GM12891 (cell line): ENCODE measurements at places on chromosomes 7 and 10.

- no peak for DNase-seq
Observed at GRCh38 chr10:126387931-126388911, at the start of gene ADAM12. ADAM12 (minus strand) TSS chr10:126388477; CDS start chr10:126388145, 332 bp downstream.

DNA sequence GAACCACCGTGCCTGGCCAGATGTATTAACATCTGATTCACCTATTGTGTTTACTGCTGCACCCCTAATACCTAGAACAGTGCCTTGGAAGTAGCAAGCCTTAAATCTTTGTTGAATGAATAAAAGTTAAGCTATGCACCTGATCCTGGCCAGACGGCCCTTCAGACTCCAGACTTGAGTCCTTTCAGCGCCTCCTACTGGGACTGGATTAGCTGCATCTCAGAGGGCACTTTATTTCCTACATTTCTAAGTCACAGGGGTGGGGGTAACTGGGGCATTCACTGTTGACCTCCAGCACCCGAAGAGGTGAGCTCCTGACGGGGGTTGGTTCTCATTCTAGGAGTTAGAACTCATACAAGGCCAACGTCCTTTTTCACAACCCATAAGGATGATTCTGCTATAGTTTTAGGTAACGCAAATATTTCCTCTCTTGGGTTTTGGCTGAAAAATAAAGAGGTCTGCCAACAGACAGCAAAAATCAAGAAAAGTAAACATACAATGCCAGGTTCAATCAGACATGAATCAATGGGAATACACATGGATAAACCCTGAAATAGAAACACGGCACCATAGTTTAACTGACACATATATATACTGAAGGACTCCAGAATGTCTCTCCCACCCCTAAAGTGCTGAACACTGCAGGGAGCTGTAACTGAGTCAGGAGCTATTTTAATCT is 48.0 kb upstream of the DLG5 start:
- DNase-seq, result no peak

DNA sequence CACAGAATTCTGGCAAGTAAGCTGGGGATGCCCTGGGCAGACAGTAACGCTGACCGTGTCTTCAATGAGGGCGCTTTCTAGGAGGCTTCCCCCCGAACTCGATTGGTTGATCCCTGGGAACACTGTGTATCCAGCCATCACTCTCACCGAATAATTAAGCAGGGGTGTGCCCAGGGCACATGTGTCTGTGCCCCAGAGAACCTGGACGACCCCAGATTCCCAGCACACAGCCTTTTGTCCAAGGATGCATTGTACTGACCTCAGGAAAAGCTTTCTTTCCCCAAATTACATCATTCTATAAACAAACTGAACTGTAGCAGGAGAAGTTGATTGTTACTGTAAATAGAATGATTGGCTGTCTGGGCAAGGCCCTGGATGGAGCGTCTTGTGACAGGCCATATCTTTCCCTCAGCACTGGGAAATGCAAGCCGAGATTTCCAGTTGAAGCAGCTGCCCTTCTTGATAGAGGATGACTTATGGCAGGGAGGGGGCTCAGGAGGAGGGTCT is 6.6 kb upstream of the DEPP1 start:
- no peak for DNase-seq

DNA sequence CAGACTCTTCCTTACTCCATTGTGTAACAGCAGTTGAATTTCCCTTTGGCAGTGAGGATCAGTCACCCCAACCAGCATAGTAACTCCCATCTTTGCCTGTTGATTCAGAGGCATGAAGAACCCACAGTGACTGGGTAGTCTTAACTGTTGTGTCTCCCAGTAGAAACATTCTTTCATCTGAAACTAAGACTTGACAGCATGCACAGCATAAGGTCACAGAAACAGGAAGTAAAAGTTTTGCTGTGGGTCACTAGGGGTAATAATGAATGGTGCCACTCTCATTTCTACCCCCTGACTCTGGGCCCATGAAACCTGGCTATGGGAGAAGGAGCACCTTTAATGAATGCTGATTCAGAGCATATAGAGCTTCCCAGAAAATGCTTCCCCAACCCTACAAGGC is 8.3 kb upstream of the FRMPD2 start:
- DNase-seq, result no peak

- no peak for DNase-seq
Observed at GRCh38 chr7:20112696-20113095, 104.5 kb downstream of the MACC1 start.

DNA sequence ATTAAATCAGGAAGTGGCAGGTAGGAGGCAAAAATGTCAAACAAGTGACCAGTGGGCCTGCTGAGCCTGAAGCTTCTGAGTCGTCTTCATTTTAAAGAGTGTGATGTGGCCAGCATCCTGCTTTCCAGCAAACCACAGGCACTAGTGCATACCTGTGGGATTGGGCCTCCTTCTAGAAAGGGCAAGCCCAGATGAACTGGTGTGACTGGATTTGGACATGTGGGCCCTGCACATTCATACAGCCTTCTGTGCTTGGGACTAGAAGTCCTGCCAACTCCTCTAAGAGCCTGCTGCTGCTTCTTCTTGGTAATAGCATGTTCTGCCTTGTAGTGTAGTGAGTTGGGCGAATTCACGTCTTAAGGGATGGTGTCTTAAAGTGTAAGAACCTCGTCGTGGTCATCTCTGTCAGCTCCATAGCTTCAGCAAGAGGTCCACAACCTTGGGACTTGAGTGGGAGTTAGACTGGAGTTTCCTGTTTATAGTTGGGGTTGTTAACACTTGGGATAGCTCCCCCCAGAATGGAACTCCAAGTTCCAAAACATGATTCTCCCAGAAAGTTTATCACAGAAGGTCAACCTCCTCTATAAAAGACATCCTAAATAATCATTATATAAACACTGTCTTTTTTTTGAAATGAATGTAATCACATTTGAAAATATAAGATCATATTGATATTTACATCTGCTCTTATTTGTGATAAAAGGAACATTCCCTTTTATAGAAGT is 11.2 kb downstream of the BMPER start:
- no peak for DNase-seq

GRCh38 chr10:65778753-65779152 is 1147.1 kb upstream of the LRRTM3 start:
- no peak for DNase-seq

GRCh38 chr7:157929671-157930070 is 592.9 kb downstream of the DNAJB6 start:
- no peak for DNase-seq

DNA sequence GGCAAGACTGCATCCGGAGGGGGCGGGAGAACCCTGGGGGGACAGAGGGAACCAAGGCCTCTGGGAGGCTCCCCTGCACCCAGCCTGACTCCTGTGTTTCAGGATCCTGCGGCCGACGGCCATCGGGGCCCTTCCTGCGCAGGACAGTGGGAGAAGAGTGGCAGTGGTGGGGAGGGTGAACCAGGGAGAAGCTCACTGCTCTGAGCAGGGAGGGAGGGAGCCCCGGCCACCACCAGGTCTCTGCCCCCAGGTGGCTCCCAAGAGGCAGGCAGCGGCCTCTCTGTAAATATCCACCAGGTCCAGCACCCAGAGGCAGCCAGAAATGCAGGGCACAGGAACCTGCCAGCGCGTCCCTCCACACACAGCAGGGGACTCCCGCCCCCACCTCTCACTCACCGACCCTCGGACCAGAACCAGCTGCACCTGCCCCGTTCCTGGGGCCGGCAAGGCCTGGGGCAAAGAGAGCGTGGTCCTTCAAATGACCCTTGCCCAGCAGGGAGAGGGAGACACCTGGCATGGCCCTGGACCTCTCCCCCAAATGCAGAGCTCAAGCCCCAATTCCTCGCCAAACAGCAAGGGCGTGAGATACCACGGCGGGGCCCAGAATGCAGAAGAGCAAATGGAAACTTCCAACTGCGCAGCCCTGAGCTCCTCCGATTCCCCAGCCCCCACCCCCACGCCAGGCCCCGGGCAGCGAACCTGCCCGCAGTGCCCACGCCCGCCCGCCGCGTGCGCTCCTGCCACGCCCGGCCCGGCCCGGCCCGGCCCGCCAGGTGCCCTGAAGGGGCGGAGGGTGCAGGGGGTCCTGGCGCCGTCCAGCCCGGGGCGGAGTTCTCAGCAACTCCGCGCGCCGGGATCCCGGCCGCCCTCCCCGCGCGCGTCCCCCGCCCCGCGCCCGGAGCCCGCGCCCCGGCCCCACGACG is 805 bp downstream of the RASGEF1A start:
- peak; percentile 42 for DNase-seq

GRCh38 chr10:103612462-103613365 is 119.2 kb downstream of the NEURL1 start:
- DNase-seq, result no peak

DNA sequence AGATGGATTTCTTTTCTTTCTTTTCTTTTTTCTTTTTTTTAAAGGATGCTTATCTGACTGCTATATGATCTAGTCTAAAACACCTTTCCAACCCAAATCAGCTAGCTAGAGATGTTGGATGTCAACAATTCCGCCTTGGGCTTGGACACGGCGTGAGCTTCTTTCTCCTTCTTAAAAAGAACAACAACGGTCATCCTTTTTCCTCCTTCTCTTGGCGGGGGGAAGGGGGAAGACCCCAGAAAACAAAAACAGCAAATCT is 1.0 kb downstream of the BEND7 start:
- DNase-seq, result no peak

DNA sequence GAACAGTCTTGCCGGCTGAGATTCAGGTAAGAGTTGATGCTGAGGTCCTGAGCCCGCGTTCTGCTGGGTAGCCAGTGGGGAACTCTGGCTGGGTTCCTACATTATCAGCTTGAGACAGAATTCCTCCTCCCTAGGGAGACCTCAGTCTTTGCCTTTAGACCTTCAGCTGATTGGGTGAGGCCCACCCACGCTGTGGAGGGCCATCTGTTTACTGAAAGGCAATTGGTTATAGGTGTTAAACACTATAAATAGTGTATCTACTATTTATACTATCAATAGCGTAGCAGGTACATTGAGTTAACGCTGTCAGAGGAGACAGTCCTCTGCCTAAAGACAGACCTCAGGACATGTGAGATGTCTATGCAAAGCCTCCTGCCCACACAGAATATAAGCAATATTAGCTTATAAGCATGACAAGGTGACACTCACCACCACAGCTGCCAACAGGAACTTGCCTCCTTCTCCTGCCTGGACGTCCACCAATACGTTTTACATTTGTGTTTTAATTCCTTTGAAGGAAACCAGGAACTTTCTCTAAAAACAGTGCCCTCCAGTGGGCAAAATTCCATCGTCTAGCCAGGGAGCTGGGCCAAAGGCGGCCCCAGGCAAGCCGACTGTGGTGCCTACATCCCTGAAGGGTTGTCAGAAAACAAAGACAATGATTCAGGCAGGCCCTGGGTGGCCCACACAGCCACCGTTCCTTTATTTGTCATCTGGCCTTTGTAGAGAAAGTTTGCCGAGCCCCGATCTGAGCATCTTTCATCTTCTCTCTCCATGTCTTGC is 58.8 kb downstream of the INSIG1 start:
- no peak for DNase-seq

DNA sequence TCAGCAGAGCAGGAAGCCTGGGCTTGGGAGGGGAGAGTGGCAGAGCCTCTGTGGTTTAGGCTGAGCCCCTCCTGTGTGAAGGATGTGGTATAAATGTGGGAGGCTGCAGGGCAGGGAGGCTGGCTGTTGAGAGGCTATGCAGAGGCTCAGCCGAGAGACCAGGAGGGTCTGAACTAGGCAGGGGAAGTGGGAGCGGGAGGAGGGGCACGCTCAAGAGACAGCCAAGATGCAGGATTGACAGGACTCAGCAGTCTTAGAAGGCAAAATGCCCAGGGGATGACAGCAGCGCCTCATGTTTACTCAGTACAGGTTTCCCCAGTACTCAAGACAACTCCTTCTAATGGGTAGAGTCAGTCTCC is 24.3 kb downstream of the BTBD16 start:
- no peak for DNase-seq

- no peak for DNase-seq
Observed at GRCh38 chr7:13577566-13578145, 411.8 kb downstream of the ETV1 start.

DNA sequence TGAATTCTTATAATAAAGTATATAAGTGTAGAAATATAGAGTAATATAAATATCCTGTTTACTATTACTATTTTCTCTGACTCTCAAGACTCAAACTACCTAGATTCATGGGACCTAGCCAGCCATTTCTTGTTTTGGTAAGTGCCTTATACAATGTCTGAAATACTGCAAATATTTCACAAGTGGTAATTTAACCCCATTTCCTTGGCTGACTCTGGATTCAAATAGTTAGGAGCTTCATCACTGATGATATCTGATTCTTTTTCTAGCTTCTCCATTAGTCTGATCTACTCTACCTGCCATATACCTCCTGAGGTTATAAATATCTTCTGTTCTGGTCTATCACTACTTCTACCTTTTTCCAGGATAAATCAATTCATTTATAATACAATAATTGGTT is 6.4 kb upstream of the RALA start:
- no peak for DNase-seq

- DNase-seq, result no peak
Observed at GRCh38 chr7:67423065-67423464, 426.4 kb downstream of the TYW1 start.

DNA sequence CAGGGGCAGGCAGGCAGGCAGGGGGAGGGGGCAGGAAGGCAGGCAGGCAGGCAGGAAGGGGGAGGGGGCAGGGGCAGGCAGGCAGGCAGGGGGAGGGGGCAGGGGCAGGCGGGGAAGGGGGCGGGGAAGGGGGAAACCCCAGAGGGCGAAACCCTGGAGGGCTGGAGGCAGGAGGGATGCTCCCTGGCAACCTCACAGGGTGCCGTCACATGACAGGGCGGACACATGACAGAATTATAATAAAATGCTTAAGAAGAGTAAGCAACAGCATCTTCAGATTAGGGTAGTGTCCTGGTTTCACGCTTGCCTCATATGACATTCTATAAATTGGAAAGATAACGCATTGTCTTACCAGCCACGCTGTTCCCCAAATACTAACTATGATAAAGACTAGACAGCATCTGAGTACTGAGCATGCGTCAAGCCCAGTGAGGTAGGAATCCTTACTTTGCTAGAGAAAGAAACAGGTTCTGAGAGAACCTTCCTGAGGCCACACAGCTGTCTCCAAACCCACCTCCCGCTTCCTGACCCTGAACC is 131.6 kb downstream of the DIP2C start:
- no peak for DNase-seq

DNA sequence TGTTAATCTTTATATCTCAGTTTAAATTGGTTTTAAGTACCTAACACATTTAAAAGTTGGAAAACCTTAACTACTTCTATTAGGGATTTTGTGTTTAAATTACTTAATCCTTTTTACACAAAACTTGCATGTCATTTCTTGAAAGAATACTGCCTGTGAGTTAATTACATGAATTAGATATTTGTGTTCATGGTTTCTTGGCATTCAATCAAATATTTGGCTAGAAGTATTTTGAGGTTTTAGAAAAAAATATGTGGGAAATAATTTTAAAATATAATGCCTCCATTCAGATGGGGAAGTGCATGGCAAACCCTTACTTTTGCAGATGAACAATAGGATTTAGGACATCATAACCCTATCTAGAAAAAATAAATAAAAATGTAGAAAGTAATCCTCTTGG is 186.5 kb upstream of the SEMA3E start:
- DNase-seq, result no peak
